Bronchial smooth muscle cell (primary cell): ENCODE measurements at places on chromosomes 5 and 9. TPM values are rescaled to one million over a fixed set of nuclear protein-coding genes. Genes with fewer than 3 reads are reported as not detected.

Gene RMRP
- 67,158 and 134,448 TPM in 2 replicates for total RNA-seq

Gene KCNV2
- not detected in 2 replicates for total RNA-seq

Gene CCNI2
- 0.09 TPM in 1 of 2 replicates, not detected in the other for total RNA-seq

Gene PLPPR1
- total RNA-seq, result not detected in 2 replicates

Gene TUSC1
- 3.5 and 3.8 TPM in 2 replicates for total RNA-seq

Gene GDA
- not detected in 2 replicates for total RNA-seq

Gene TBC1D9B
- 39.6 and 43.4 TPM in 2 replicates for total RNA-seq

Gene DNAH5
- total RNA-seq, result 0.47 and 0.60 TPM in 2 replicates

Gene CCL19
- not detected in 2 replicates for total RNA-seq

Gene ARL14EPL
- total RNA-seq, result 0.69 TPM in 1 of 2 replicates, not detected in the other

Gene CDX1
- total RNA-seq, result not detected in 2 replicates

Gene TRPM3
- under 0.01 and 0.32 TPM in 2 replicates for total RNA-seq
